ENCODE measurements at places on chromosomes 7 and 10.

- DNase-seq: no peak
Observed at GRCh38 chr10:26690731-26691475, 6.6 kb upstream of the PDSS1 start.

DNA sequence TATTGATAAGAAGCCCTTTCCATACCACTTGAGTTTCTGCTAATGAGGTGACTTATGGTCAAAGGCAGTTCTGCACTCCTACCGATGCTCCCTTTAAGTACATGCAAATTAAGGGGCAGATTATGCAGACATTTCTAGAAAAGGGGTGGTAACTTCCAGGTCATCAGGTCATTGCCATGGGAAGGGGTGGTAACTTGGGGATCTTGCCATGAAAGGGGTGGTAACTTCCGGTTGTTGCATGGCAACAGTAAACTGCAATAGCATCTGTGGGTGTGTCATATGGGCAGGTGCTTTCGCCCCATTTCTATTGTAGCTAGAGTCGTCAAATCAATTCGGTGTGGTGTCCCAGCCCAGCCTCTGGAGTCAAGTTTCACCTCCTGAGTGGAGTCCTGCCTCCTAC, 150.9 kb downstream of the UBE2H start:
- DNase-seq: no peak

DNA sequence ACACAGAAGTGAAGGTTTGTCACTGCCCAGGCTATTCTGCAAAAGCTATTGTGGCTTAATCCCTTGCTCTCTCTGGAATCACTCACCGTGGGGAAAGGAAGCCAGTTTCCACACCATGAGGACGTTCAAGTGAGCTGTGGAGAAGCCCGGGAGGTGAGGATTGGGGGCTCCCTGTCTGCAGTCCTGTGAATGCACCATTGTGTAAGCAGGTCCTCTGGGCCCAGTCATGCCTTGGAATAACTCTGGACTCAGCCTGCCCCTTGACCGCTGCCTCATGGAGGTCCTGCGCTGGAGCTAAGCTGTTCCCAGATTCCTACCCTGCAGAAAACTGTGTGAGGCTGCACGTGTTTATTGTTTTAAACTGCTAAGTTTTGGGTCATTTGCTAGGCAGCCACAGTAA, 33.5 kb downstream of the LYZL2 start:
- DNase-seq: no peak

DNA sequence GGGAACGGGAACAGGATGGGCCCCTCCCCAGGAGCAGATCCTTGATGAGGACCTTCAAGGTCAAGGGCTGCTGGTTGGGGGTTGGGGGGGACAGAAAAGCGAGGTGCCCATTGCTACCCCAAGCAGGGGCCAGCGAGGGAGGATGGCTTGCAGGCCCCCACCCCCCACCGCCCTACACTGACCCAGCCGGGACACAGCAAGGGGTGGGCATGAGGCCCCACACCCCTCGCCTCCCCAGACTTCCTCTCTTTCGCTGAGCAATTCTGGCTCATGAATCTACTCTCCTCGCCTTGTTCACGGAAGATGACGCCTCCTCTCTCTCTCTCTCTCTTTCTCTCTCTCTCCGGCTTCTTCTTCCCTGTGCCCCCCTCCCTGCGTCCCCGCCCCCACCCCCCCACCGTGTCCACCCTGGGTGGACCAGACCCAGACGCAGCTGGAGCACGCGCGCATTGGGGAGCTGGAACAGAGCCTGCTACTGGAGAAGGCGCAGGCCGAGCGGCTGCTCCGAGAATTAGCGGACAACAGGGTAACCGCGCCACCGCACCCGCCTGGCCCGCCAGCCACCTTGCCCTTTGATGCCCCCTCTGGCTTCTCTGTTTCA, 81.1 kb upstream of the GTF2IRD1 start:
- no peak for DNase-seq

DNA sequence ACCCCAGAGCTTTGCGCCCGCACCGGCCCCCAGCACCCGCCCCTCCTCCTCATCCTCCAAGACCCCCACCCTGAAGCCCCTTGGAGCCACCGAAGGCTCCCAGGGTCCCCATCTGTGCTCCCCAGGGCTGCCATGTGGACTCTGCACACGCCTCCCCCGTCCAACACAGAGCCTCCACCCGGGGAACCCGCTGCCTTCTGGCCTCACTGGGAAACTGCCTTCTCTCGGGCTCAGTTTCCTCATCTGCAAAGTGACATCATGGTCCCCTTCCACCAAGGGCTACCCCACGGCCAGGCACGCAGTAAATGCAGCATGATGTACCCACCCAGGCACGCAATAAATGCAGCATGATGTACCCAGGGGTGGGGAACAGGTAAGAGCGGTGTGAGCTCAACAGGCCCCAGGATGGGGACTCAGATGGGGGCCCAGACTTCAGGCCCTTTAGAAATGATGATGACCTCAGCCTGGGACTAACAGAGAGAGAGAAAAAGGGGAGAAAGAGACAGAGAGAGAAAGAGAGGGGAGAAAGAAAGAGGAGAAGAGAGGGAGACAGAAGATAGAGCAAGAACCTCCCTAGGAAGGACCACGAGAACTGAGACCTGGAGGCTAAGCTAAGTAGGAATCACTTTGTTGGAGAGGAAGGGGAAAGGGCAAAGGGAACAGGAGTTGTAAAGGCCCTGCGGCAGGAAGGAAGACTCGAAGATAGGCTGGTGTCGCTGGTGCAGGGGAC, 2.5 kb upstream of the MICALL2 start:
- no peak for DNase-seq

DNA sequence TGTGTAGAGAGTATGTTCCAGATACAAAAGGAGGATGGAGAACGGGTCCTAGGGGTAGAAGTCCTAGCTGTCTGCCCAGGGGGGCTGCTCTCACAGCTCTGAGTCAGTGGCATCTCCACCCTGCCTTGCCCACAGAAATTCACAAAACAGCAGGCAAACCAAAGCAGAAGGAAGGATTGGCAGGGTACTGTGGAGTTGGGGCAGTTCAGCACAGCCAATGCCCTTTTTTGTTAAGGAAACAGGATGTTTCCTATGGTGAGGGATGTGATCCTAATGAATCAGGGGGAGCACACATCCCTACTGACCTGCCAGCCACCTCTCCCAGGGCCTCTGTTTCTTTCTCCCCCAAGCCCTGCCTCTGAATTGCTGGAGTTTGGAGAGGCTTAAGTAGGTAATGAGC, 457.6 kb downstream of the PLXNA4 start:
- DNase-seq: no peak

Measured in NCI-H524 (cell line).